Astrocyte (in vitro differentiated cells and primary cell): ENCODE measurements at places on chromosomes 7 and 10. TPM values are rescaled to one million over a fixed set of nuclear protein-coding genes. Genes with fewer than 3 reads are reported as not detected.
A peak's percentile ranks its signal among the peaks of the same experiment; 100 is the strongest.

DNA sequence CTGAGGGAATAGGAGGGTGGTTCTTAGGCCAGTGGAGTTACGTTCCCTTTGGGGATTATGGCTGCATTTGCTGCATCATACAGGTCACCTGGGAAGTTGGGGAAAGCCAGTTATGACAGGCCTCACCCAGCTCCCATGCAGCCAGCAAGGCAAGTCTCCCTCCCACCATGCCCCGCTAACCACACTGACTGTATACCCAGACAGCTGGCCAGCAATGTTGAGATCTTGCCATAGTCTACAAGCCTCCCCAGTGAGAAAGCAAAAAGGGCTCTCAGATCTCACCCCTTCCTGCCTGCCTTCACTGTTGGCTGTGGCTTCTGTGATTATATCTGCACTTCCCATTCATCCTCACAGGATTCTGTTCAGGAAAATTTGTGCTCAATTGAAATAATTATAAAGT lies 133.3 kb upstream of the HGF start:
- no peak for DNase-seq

- peak; percentile 32 for DNase-seq
Measured at GRCh38 chr10:58335306-58336005, 650 bp downstream of the UBE2D1 start.

GRCh38 chr7:127822822-127823508 lies 171.0 kb downstream of the SND1 start:
- DNase-seq: no peak

DNA sequence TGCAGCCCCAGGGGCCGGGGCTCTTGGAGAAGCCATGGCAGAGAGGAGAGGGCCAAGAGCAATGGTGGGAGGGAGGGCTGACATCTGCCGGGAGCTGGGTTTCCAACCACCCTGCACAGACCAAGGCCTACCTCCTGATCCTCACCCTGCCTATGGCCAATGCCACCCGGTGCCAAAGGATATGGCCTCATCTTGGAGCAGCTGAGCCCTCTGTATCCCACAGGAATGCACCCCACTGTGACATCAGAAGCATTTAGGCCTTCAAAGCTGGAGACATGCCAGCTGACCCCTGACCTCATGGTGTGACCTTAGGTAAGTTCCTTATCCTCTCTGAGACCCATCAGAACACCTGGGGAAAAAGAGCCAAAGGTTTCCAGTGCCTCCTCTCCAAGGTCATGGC lies 113.6 kb upstream of the ZMIZ1 start:
- DNase-seq: no peak

DNA sequence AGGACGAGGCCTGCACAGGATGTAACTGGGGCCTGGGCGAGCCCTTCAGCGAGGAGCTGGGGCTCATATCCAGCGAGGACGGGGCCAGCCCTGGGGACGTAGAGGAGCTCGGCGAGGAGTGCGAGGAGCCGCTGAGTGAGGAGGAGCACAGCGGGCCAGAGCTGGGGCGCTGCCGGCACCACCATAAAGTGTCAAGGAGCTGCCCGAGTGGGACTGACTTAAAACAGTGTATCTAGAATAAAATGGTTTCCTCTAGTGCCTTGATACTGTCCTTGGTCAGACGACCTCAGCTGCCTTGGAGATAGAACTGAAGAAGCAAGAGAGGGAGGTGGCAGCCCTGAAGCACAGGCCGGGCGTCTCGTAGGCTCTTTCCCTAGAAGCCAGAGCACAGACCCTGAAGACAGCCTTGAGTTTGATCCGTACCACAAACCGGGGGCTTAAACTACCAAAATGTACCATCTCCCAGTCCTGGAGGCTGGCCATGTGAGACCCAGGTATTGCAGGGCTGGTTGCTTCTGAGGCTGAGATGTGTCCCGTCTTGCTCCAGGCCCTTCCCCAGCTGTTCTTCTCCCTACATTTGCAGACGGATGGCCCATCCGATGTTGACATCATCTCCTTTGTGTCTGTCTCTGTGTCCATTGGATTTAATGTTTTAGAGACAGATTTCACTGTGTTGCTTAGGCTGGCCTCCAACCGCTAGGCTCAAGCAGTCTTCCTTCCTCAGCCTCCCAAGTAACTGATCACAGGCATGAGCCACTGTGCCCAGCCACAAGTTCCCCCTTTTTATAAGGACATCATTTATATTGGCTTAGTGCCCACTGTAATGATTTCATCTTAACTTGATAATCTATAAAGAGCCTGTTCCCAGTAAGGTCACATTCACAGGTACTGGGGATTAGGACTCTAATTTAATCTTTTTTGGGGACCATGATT lies 35.8 kb downstream of the DNAJB6 start:
- no peak for DNase-seq

DNA sequence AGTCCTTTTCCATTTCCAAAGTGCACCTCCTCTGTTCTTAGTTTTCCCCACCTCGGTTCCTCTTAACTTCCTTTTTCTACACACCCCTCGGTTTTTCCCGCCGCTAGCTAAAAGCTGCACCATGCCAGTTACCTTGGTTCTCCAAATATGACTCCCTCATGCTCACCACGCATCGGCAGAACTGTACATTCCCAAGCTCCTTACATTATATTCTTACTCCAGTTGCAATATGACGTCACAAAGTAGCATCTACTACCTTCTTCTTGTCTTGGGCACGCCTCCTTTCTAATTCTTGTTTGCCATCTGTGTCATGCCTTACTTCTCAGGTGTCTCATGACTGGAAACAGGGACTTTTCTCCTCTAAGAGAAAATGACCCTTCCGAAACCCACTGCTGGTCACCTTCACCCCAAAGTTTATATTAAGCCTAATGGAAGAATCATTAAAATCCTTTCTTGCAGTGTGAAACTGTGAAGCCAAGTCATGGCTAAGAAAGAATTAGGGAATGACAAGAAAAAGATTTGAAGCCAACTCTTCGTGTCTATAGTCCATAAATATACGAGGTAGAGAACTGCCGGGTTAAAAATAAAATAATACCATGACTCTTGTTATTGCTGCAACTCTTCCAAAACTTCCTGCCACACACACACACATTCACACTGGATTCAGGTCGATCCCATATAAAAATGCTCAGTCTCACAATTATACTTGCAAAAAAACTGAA lies 1.7 kb downstream of the ESYT2 start:
- DNase-seq: peak; percentile 35

- DNase-seq: peak; percentile 75
Measured at GRCh38 chr10:31147210-31147608, 115.5 kb upstream of the ZNF438 start.

CHN2 gene
- total RNA-seq: 2.5 and 3.6 TPM in 2 replicates

STOX1 gene
- 0.12 and 0.25 TPM in 2 replicates for total RNA-seq

CRHR2 gene
- total RNA-seq: not detected in 2 replicates

MMRN2 gene
- 0.27 and 0.46 TPM in 2 replicates for total RNA-seq

PYROXD2 gene
- 4.5 TPM in 2 replicates for total RNA-seq
